ENCODE measurements at places on chromosomes 2 and 18.

GRCh38 chr2:9310798-9311197, 104.2 kb downstream of the ASAP2 start:
- no peak for DNase-seq

DNA sequence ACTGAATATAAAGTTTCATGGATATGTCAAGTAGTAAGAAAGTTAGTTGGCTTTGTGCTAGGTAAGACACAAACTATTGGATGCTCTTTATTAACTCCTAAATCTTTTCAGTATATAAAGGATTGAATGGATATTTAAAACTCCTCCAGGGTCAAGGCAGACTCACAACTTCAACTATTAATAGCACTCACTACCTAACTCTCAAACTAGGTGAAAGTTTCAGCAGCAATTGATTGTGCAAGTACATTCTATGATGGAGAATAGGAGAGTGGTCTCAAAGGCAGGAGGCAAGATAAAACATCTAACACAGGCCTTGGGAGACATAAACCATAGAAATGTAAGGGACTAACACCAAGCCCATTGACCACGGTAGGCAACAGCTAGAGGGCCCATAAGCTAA, 328.9 kb upstream of the CHAC2 start:
- DNase-seq = no peak

GRCh38 chr2:188898261-188898660, 75.9 kb upstream of the COL3A1 start:
- no peak for DNase-seq

DNA sequence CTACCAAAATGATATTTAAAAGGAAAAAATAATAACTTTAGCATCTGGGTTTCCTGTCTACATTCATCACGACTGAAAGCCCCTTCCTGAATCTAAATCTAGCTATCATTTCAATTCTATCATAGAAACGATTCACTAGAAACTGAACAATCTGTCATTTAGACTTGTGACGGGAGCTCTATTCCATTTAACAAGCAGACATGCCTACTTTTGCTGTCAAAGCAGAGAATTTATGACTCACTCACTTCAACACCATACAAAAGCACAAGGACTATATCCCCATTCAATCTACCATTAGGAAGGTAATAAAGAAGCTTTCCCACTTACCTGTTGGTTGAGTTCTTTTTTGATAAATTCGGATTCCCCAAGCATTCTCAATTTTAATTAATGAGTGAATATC, 1072.3 kb downstream of the LRP1B start:
- DNase-seq = no peak

DNA sequence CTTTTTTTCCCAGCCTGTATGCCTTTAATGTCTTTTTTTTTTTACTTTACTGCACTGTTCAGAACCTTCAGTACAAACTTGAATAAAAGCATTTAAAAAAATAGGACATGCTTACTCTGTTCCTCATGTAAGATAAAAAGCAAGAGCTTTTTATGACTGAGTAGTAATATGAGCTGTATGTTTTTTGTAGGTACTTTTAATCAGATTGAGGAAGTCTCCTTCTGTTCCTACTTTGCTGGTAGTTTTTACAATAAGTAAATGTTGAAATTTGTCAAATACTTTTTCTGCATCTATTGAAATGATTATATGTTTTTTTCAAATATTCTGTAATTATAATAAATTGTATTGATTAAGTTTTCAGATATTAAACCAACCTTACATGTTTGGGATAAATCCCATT, 189.8 kb downstream of the FAM210A start:
- DNase-seq = no peak

DNA sequence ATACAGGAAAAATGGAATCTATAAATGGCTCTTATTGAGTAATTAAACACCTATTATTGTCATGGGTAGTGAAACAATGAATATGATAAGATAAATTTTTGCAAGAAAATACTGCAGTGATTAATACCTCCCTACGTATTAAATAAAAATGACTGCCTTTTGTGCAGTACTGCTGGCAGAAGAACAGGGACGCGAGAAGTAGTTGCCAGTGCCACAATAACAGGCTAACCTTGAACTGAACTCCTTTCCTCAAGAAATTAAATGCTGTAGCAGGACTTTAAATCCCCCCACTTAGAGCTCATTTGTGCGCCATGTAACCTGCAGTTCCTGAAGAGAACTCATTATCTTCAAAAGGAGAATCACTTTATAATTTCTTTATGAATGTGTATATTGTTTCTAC, 24.6 kb downstream of the FIGN start:
- no peak for DNase-seq

GRCh38 chr18:1965016-1965415, 606.3 kb downstream of the METTL4 start:
- no peak for DNase-seq

All from activated T-cell treated with anti-CD3 and anti-CD28 coated beads, Interleukin-2, amount 50 U/mL, for 72 hours (primary cell).